ENCODE measurements at places on chromosomes 13 and 19.

GRCh38 chr13:97316390-97316789 is 94.3 kb downstream of the MBNL2 start:
- DNase-seq: no peak

- DNase-seq: no peak
Observed at GRCh38 chr13:50055454-50055853, 40.2 kb downstream of the KCNRG start.

- DNase-seq: peak; percentile 64
Observed at GRCh38 chr13:72864142-72865011, 82.4 kb downstream of the PIBF1 start.

DNA sequence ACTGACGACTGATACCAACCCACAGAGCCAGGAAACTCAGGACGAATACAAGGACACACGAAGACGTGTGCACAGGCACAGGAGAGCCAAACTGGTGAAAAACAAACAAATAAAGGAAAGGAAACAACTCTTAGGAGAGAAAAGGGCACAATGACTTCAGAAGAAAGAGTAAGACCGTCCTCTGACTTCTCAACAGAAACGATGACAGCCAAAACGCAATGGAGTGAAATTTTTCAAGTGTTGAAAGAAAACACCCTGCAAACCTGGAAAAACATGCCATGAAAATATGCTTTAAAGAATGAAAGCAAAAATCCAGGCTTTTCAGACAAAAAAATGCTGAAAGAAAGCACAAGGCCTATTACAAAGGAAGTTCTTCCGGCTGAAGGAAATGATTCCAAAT is 24.6 kb upstream of the PLPP2 start:
- DNase-seq: no peak

GRCh38 chr13:34733721-34734120 is 208.3 kb upstream of the NBEA start:
- peak; percentile 51 for DNase-seq

DNA sequence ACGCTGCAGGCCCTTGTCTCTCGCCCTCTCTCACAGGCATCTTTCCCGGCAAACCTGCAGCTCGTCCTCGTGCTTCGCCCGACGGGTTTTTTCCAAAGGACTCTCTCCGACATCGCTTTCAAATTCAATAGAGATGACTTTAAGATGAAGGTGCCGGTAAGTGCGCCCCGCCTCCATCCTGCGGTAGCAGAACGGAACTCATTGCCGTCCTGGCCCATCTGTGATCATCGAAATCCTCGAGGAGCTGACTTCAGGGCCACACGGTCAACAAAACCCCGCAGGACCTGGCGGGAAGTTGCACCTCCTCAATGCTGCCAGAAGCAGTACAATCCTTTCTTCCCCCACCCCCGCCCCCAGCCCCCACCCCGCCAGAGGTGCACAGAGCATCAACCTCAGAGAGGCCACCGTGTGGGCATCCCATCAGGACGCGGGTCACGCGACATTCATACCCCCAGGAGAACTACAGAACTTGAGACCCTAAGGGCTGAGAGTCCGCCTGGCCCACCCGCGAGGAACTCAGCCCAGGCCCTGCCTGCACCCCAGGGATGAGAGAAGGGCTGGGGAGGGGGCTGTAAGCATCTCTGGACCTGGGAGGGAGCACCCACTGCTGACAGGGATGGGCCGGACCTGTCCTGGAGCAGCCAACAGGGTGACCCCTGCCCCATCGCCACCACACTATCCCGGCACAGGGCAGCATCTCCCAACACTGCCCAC is 44.9 kb upstream of the F7 start:
- DNase-seq: no peak

GRCh38 chr13:41708713-41709112 is 251.4 kb downstream of the RGCC start:
- no peak for DNase-seq

- no peak for DNase-seq
Observed at GRCh38 chr13:52961256-52961910, 67.2 kb upstream of the OLFM4 start.

DNA sequence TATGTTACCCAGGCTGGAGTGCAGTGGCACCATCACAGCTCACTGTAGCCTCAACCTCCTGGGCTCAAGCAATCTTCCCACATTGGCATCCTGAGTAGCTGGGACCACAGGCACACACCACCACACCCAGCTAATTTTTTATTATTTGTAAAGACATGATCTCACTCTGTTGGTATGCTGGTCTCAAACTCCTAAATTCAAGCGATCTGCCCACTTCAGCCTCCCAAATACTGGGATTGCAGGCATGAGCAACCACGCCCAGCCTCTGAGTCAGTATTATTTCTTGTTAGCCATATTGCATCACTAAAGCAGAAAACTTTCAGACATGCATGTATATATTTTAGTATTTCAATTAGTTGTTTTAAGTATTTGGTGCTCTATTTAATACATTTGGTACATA is 376.4 kb downstream of the GPC6 start:
- peak; percentile 90 for DNase-seq

GRCh38 chr13:88097541-88097940 is 426.4 kb downstream of the SLITRK5 start:
- DNase-seq: no peak

- DNase-seq: no peak
Observed at GRCh38 chr19:3893509-3894179, 13.2 kb downstream of the ATCAY start.

Measured in fibroblast of skin of right biceps (primary cell).